ENCODE measurements at places on chromosomes 3 and 15.

- no peak for DNase-seq
These were observed 27.5 kb upstream of the DENND4A start for GRCh38 chr15:65819563-65819960.

- no peak for DNase-seq
These were observed 102.8 kb downstream of the EEFSEC start for GRCh38 chr3:128256131-128256530.

DNA sequence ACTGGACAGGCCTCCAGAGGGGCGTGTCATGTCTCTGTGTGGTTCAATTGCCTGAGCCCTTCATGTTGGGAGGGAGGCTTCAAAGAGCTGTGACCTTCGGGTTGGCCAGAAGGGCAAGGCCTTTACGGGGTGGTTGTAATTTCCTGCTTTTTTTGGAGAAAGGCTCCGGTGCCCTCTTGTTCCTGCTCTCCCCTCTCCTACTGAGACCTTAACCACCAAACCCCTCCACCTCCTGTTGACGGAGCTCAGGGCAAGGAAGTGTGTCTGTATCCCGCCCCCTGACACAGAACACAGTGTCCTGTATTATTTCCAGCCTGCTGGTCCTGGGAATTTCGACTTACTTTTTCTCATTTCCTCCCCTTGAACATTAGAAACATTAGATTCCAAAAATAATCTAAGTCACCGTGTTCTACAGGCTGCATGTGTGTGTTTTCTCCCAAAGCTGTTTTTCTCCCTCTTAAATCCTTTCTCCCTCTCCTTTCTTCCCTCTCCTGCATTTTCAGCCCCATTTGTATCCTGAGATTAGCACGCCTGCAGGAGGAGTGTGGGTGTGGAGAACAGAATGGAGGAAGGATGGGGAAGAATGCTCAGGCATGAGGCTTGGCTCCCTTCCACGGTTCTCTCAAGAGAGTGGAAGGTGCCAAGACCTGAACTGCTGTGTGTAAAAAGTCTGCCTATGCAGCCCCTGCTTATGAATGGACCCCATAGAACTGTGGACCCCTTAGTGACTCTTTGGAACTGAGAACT, 285.4 kb upstream of the ROPN1 start:
- DNase-seq: peak; percentile 75

DNA sequence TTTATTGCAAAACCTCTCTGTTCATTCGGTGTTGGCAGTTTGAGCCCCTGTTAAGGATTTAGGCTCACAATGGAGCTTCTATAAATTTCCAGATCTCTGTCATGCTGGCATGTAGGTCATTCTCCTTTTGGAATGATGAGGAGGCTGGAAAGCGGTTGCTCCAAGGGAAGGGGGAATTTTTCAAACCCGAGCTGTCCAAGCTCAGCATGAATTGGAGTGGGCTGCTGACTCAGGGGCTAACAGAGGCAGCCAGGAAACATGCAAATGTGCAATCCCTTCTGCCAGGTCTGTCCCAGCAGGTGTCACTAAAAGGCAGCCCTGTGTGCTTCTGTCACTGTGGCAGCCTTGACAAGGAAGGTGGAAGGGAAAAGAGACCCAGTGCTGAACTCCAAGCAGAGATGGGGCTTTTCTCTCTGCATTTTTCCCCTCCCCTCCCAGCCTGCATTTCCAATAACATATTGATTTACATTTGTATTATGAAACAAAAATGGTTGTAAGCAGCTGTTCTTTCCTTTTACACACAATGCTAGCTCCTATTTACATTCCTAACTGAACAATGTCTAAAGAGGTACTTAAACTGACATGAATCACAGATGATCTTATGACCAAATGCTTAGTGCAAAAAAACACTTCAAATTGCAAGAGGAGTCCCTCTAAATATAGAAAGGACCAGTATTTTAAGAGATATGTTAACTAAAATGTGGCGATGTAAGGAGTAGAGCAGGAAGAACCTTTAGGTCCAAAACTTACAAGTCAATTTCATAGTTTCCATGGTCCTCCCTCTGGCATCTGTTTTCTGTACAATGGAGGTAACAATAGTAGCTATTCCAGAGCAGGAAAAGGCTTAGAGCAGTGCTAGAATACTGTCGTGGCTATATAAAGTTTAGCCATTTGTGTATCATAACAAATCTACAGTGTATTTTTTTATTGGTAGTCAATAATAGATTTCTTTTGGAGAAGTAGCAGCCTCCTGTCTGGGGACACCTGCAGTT, 84.5 kb upstream of the ATP10A start:
- peak; percentile 31 for DNase-seq

DNA sequence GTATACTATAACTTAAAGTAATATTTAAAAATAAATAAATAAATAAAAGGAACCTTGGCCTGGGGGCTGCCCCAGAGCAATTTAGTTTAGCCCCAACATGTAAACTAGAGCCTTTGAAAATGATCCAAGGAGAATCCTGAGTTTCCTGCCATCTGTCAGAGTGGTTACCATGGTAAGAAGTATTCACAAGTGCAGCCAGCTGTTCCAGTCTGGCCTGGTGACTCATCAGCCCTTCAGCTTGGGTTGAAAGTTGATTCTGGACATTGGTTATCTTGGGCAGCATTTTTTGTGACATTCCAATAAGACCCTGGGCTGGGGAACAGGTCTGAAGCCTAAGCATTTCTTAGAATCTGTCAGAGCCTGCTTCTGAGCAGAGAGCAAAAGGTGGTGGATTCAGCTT, 72.7 kb upstream of the LRTM1 start:
- peak; percentile 72 for DNase-seq

DNA sequence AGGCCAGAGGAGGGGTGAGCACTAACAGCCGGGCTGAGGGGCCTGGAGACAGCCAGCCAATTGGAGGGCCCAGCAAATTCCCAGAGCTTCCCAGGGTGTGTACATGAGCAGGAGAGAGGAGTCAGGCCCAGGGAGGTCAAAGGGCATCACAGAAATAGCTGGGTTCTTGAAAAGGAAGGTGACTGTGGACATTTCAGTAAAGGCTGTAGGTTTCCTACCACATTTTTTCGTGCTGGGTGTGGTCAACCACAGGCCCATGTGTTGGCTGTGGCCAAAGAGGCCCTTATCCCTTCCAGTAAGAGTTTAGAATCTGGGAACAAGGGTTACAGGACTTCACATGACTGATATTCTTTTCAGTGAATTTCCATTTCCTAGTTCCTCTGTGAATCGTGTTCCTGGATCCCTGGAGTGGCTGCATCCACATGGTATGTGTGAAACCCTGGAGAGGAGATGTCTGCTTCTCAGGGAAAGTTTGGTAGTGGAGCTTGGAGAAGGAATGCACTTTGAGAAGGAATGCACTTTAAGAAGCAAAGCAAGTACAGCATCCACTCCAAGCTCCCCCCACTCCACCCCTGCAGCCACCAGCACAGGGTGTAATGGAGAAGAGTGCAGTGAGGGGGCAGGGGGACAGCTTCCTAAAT, 73.2 kb upstream of the HEG1 start:
- peak; percentile 86 for DNase-seq

DNA sequence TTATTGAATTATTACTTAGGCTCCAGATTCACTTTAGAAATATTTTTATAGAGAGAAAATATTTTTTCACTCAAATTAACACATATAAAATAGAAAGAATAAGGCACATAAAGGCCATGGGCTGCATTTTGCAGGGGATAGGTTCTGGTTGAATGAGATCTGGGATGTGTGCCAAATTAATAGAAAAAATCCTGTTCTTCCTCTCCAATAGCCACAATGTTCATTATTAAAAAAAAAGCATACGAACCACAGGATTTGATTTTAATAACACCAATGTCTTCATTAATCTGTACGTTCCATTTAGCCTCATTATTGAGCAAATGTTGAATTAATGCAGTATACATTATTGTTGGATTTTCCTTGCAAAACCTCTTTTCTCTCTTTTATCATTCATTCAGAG, 622.8 kb upstream of the AGTR1 start:
- no peak for DNase-seq

DNA sequence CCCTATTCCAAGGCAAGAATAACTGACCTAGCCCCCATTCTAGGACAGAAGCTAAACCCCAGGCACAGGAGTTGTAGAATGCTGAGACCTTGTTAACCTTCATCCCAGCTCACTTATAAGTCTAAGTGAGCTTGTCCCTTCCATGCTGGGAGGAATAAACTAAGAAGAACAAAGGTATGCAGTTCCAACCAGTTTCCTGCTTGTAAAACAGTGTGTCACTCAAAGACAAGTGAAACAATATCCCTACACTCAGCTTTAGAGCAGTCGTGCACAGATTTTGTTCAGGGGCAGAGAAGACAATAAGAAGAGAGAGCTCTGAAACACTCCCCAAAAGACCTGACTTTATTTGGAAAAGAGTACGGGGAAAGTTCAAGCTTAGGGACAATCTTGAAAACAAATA, 292.1 kb downstream of the CGGBP1 start:
- DNase-seq: no peak

- DNase-seq: no peak
These were observed 27.7 kb downstream of the PTX3 start for GRCh38 chr3:157464321-157464720.

DNA sequence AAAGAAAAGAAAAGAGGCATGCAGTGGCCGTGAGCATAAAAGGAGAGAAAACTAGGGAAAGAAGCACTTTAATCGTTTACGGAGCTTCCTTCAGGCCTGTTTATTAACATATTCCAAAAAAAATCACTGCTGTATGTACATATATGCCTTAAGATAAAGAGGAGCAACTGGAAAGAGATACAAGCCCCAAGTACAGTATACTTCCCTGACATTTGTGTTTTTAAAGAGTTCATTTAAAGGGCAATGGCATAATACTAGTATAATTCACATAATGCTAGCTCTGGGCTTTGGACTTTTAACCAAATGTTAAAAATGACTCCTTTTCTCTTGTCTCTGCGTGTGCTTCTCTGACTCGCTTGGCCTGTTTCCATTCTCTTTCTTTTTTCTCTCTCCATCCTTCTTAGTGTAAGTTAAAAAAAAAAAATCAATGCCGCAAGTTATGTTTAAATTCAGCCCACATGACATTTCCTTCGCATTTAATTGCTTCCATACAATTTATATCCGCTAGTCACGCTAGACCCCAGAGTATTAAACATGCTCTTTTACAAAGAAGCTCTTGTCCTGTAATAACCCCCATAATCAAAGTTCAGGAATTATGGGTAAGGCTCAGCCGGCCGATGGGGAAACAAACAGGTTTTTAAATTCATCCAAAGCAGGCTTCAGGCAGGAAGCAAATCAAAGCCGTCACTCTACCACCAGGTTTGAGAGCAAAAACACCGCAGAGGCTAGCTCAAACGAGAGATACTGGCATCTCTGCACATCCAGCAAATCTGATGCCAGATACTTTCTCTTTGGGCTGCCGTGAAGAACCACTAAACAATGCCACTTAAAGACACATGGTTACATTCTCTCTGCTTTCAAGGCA, 19.4 kb downstream of the WWTR1 start:
- DNase-seq: peak; percentile 58

- DNase-seq: no peak
These were observed 3.7 kb downstream of the SSR3 start for GRCh38 chr3:156551261-156551660.

DNA sequence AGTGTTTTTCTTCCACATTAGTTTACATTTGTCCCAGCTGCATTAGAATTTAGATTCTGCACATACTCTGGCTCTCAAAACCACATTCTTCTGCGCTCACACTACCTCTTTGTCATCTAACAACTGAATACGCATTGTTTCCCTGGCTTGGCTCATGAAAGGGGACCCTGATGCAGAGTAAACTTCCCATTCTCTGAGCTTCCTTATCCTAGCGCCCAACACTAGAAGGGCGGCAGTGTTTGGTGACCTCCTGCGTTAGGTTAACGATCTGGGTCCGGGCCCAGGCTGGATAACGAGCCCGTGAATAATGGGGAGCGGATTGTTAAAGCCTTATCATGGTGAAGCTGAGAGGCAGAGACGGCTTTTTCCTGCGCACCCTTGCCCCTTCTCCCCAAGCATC, 63.9 kb downstream of the ETV5 start:
- DNase-seq: no peak

DNA sequence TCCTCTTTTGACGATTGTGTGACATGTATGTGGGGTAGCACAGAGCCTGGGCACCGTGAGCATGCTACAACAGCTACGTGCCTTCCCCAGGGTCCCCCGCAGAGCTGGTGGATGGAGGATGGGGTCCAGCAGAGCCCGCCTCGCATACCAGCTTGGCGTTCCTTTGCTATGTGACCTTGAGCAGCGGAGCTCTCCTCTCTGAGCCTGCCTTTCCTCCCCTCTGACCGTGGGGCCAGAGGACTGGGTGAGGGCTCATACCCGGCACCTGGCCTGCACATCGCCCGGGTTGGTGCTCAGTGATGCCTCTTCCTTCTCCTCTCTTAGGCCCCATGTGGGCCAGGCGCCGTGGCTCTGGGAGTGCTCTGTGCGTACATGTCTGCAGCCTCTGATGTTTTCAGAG, 73.4 kb downstream of the FBLN2 start:
- no peak for DNase-seq

DNA sequence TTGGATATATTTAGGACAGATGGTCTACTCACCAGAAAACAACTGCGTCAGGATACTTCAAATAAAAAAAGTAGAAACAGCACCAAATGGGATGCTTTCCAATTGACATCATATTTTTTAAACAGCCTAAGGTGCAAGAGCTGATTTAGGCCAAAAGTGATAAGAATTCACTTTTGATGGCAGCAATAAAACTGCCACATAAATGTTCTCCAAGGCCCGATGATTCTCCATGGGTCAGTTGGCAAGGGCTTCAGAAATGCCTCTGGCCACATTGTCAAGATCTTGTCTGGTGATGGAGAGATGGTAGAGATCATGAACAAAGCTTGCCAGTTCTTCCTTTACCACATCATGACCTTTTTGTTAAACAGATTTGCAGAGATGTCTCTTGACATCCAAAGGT, 38.9 kb downstream of the LDHAL6B start:
- no peak for DNase-seq

- DNase-seq: no peak
These were observed 1.2 kb downstream of the KLHDC8B start for GRCh38 chr3:49172551-49173041.

GRCh38 chr3:187799942-187800641, 54.8 kb upstream of the BCL6 start:
- DNase-seq: no peak

DNA sequence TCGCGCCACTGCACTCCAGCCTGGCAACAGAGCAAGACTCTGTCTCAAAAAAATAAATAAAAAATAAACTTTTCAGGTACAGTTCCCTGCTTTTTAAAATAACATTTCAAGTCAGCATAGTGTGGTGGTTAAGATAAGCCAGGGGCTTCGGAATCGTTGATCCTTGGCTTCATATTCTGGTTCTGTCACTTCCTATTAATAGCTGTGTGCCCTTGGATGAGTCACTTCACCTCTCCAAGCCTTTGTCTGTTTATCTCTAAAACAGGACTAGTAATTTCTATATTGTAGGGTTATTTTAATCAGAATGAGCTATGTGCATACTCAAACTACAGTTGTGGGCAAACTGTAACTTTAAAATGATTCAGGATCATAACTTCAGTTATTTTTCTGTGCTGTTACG, 53.8 kb upstream of the SENP5 start:
- DNase-seq: peak; percentile 5
